ENCODE measurements at places on chromosomes 1 and 21.

GRCh38 chr1:60866226-60866900 is 216.0 kb upstream of the NFIA start:
- DNase-seq: no peak

DNA sequence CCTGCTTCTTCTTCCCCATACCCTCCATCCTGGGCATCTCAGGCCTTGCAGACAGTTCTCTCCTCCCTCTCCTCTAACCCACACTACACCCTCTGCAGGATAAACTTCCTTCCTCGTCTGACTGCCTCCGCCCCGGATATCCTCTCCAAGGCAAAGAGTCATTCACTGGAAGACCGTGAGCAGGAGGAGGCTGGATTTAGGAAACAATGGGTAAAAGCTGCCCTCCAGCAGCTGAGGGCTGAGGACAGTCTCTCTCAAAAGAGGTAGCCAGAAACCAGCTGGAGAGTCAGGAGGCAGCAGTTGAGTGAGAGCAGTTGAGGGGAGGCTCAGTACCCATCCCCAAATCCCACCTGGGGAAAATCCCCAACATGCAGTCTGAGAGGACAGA is 1.4 kb downstream of the CSRP1 start:
- no peak for DNase-seq

- DNase-seq: no peak
Observed at GRCh38 chr21:41805038-41805437, 38.2 kb upstream of the RIPK4 start.

- no peak for DNase-seq
Observed at GRCh38 chr1:59162665-59163064, 134.2 kb upstream of the FGGY start.

GRCh38 chr21:44684483-44684882 is 2.5 kb upstream of the KRTAP12-1 start:
- no peak for DNase-seq

GRCh38 chr1:110338886-110339406 is at the start of gene RBM15:
RBM15 (plus strand) TSS chr1:110339377; CDS start chr1:110339406, 29 bp downstream.
- DNase-seq: peak; percentile 100

- DNase-seq: no peak
Observed at GRCh38 chr1:61139775-61140549, 57.6 kb downstream of the NFIA start.

DNA sequence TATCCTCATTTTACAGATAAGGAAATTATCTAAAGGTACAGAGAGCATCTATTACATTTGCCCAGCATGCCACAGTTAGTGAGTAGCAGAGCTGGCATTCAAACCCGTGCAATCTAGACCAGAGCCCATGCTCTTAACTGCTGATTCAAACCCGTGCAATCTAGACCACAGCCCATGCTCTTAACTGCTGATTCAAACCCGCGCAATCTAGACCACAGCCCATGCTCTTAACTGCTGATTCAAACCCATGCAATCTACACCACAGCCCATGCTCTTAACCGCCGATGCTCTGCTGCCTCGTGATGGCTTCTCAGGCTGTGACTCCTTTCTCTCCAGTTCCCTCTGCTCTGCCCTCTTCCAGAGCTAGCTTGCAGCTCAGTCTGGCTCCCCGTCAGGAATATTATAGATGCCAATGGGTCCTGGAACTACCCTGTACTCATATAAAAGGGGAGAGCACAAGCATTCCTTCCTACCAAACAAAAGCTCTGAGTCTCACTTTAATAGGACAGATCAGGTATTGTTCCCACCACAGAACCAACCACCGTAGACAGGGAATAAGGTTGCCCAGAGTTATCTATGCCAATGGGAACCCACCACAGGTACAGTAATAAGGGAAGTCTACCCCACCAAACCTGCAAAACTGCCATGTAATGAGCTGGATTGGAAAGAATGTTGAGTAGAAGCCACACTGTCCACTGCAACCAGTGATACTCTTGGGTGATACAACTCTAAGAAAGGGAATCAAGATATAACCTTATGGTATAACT is 78.4 kb downstream of the SMYD3 start:
- peak; percentile 86 for DNase-seq

GRCh38 chr1:18297896-18298648 is 182.7 kb upstream of the KLHDC7A start:
- no peak for DNase-seq
